Activated naive CD8-positive, alpha-beta T cell treated with anti-CD3 and anti-CD28 coated beads, Interleukin-2, amount 10 ng/mL, durations not matched to agents 7 days and 5 days (primary cell): ENCODE measurements at places on chromosomes 13 and 19.

DNA sequence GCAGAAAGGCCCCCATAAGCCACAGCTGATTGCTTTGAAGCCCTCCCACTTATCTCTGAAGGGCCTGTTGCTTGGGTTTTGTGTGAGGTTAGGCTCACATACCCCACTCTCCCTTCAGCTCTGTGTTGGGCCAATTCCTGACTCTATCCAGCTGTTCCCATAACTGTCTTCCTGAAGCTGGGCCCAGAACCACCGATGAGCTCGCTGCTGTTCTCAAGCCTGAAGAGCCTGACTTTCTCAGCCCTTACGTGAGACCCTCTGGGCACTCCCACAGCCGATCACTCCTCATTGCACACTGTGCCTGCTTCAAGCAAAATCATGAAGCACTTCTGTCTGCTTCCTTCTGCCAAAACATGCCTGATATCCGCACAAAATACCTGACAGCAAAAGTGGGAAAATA is 124.1 kb downstream of the CRYL1 start:
- DNase-seq: no peak

DNA sequence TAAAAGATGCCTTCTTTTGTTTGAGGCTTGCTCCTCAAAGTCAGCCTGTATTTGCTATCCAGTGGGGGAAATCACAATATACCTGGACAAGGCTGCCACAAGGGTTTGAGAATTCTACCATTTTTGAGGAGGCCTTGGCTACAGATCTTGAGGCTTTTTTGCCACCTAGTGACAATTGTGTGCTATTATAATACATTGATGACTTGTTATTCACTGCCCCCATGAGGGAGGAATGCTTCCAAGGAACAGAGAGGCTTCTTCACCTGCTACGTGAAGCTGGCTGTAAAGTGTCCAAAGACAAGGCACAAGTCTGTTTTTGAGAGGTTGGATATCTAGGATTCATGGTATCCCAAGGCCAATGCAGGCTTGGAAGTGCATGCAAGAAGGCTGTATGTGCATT is 72.5 kb downstream of the ZNF708 start:
- DNase-seq: no peak

GRCh38 chr13:50089633-50090032 is 74.4 kb downstream of the KCNRG start:
- no peak for DNase-seq

GRCh38 chr13:112172017-112172416 is 105.1 kb downstream of the SOX1 start:
- no peak for DNase-seq

DNA sequence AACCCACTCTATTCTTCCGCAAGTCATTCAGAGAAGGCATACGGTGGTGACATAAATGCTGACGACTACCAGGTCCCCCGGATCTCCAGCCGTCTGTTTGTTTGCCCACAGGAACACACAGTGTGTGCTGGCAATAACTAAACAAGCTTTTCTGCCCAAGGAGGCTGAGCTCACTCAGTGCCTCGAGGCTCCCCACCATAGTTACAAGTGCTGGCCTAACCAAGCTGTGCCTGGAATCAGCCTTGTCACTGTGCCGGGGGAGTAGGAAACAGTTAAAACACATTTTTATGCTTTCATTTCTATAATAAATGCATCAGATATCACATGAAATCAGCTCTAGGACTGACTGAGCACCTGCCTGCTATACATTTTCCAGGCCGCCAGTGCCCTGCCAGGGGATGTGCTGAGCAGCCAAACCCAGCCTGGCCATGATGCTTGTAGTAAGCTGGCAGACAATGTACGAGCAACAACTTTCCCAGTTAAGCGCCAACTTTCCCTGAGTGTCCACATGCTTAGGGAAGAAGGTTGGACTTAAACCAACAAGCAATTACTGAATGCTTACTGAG is 28.1 kb downstream of the BRD4 start:
- DNase-seq: no peak

DNA sequence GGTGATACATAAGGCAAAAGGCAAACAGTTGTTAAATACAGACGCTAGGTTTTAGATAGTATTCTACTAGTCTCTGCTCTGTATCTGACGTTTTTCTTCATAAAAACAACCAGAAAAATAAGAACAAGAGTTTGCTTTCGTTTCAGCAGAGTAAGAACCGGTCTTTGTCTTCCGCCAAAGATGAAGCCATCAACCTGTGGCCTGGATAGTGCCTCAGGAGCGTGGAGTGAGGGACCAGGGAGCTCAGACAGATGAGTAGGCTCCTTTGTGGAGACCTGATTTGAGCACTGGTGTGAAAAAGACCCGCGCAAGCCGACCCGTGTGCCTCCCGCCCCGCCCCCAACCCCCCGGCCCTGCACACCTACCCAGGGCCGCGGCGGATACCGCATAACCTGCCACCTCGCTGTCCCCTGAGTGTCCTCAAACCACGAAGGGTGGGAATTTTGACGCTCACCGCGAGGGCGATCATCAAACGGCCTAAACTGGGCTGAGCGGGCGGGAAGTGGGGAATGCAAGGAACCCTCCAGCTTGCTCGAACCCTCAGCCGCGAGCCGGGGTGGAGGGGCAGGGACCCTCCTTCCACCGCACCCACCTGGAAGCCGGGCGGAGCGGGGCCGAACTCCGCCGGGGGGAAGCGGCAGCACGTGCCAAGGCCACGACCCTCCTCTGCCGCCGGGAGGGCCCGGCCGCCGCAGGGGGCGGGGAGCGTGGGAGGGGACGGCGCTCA is 866 bp upstream of the LMO7 start:
- DNase-seq: no peak

GRCh38 chr13:72853000-72853399 is 71.1 kb downstream of the PIBF1 start:
- DNase-seq: no peak

GRCh38 chr13:108915634-108916512 is 286.5 kb downstream of the MYO16 start:
- peak; percentile 63 for DNase-seq

DNA sequence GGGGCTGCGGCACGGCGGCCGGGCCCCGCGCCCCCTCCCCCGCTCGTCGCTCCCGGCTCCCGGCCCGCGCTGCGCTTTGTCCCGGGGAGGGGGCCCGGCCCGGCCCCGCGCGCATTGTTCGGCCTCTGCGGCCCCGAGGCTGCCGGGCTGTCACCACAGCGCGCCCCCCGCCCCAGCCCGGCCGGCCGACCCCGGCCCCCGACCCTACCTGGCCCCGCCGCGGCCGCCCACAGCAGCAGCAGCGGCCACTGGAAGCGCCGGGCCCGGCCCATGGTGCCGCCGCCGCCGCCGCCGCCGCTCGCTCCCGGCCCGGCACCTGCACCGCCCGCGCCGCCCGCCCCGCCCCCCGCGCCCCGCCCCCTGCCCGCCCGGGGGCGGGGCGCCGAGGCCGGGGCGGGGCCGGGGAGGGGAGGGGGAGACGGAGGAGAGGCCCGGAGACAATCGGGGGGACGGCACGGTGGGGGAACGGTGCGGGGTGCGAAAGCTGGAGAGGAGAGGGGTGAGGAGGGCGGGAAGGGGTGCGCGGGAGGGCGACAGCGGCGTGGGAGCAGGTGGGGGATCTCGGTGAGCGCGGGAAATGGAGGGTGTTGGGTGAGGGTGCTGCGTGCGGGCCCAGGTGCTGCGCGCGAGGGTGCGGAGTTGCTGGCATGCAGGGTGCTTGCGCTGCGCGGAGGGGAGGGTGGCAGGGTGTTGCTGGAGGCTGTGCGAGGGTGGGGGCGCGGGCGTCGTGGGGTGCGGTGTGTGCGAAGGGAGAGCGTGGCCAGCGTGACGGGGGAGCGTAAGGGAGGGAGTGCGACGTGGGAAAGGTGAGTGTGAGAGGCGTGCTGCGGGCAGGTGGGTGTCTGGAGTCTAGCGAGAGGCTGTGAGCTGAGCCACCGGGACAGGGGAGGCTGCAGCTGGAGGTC is at the start of gene CADM4:
Gene CADM4, minus strand, starts transcription at position 332 of the 905 bp plus-strand sequence. Its CDS starts 60 bp downstream, at position 272.
- DNase-seq: peak; percentile 67

DNA sequence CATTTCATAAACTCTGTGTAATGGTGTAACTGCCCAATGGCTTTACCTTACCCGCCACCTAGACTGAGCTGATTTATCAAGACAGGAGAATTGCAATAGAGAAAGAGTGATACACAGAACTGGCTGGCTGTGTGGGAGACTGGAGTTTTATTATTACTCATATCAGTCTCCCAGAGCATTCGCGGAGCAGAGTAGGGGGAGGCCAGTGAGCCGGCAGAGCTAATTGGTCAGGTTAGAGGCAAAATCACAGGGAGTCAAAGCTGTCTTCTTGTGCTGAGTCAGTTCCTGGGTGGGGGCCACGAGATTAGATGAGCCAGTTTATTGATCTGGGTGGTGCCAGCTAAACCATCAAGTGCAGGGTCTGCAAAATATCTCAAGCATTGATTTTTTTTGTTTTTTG is 23.4 kb upstream of the SLITRK1 start:
- DNase-seq: no peak

DNA sequence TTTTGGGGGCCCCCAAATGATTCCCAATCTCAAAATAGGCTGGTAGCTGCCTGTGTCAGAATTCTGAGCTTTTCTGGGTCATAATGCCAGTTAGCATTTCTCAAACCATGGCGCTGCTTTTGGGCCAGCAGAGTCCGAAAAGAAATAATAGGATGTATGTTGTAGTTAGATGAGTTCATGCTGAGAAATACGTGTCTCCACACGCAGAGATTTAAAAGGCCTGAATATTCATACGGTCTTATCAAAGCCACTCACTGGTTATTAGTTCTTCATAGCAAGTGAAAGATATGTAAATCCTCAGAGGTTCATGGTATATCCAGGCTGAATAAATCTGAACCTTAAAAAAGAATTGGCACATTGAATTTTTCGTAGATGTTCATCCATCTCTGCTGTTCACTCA is 124.5 kb downstream of the SHISA2 start:
- DNase-seq: no peak

GRCh38 chr19:44061038-44061437 is 9.2 kb downstream of the ZNF223 start:
- no peak for DNase-seq

- no peak for DNase-seq
These were observed 44.5 kb downstream of the CAPN12 start for GRCh38 chr19:38699647-38700349.

DNA sequence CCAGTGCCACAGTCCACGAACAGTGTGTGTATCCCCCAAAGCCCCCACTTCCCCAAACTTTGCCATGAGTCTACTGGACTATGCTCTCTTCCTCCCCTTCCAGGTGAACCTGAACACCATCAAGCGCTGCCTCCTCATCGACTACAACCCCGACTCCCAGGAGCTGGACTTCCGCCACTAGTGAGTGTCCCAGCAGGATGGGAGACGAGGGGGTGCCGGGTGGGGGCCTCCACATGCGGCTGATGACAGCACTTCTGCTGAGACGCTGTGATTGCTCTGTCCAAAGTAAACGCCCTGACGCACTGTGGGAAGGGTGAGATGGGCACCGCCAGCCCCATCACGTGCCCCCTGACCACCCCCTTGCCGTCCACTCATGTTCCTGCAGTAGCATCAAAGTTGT is 2.0 kb upstream of the P2RY11 start:
- no peak for DNase-seq

DNA sequence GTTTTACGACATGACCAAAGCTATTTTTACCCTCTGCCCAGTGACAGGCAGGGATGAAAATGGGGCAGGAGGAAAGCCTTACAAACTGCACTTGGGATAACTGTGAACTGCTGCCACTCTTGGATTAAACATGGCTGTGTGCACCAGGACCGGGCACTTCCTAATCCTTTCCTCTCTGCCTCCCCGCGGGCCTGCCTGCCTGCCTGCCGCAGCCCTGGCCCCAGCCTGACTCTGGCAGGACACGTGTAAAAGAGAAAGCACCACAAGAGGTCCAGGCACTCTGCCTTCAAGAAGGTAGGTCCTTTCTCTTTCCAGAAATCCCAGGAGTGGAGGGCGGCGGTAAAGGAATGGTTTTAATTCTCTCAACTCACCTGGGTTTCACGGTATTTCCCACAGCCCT is 4.8 kb downstream of the TSHZ3 start:
- DNase-seq: no peak

- no peak for DNase-seq
These were observed 1.9 kb upstream of the AKT2 start for GRCh38 chr19:40286971-40287421.

DNA sequence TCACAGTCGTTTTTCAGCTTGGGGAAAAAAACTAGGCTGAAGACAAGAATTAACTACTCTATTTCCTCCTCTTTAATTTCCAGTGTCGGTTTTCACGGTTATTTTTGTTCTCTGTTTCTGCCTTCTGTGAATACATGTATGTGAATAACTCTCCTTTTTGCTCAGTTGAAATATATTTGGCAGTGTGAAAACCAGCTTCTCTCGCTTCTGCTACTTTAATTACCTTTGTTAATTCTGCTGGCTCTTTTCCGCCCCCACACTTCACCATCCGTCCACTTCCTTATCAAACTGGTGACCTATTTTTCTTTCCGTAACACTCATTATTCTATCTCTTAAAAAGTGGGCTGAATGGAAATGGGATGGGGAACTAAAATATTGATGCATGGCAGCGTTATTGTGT is 126.4 kb downstream of the POU4F1 start:
- DNase-seq: no peak

GRCh38 chr13:40017662-40018262 is 362.3 kb downstream of the COG6 start:
- no peak for DNase-seq

DNA sequence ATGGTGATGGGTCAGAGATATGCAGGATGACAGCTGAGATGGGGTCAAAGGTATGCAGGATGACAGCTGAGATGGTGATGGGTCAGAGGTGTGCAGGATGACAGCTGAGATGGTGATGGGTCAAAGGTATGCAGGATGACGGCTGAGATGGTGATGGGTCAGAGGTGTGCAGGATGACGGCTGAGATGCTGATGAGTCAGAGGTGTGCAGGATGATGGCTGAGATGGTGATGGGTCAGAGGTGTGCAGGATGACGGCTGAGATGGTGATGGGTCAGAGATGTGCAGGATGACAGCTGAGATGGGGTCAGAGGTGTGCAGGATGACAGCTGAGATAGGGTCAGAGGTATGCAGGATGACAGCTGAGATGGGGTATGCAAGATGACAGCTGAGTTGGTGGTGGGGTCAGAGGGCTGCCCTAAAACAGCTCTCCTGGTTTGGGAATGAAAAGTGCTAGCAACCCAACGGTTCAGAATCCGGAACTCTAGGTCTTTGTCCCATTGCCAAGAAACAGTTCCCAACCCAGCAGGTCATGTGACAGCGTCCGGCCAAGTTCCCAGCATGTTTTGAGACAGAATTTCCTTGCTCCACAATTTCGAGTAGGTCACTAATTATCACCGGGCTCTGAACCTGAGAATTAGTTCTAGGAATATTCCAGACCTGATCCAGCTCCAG is 3.2 kb downstream of the SELENOW start:
- no peak for DNase-seq
